ENCODE measurements at places on chromosomes 4 and X.

GRCh38 chrX:40117715-40118285, 20.0 kb upstream of the BCOR start:
- no peak for DNase-seq

DNA sequence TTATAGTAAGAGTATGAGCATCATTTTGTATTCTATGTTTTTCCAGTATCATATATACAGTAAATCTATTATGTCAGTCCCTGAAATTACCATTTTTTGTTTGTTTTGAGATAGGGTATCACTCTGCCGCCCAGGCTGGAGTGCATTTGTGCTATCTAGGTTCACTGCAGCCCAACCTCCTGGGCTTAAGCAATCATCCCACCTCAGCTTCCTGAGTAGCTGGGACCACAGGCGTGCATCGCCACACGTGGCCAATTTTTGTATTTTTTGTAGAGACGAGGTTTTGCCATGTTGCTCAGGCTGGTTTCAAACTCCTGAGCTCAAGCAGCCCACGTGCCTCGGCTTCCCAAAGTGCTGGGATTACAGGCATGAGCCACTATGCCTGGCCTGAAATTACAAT, 85.6 kb downstream of the ZNF330 start:
- DNase-seq, result no peak

GRCh38 chr4:94540476-94540875, 88.7 kb downstream of the PDLIM5 start:
- peak; percentile 82 for DNase-seq

GRCh38 chr4:37388681-37389365, 144.3 kb downstream of the NWD2 start:
- no peak for DNase-seq

GRCh38 chr4:175873707-175874106, 61.6 kb upstream of the GPM6A start:
- DNase-seq, result no peak

DNA sequence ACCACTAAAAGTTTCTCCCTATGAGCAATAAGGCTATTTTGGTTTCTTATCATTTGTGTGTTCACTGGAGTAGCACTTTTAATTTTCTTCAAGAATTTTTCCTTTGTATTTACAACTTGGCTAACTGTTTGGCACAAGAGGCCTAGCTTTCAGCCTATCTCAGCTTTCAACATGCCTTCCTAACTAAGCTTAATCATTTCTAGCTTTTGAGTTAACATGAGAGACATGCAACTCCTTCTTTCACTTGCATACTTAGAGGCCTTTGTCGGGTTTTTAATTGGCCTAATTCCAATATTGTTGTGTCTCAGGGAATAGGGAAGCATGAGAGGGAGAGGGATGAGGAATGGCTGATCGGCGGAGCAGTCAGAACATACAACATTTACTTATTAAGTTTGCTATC, 349.8 kb downstream of the OPHN1 start:
- DNase-seq, result no peak

DNA sequence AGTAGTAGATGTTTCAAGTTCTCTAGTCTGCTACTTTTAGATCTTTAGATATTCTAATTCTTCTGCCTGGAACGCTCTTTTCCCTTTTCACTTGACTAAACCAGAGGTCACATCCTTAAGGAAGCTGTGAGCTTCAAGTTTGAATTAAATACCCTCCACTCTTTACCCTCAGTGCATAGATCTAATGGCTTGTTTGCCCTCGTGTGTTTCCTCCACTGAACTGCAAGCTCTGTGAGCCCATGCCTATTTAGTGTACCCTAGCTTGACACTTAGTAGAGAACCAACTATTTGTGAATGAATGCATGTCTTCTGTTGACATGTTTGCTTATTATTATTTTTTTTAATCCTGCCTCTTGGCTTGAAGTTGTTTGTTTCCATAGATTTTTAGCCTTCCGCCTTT, 138.3 kb downstream of the PDE5A start:
- DNase-seq, result no peak

DNA sequence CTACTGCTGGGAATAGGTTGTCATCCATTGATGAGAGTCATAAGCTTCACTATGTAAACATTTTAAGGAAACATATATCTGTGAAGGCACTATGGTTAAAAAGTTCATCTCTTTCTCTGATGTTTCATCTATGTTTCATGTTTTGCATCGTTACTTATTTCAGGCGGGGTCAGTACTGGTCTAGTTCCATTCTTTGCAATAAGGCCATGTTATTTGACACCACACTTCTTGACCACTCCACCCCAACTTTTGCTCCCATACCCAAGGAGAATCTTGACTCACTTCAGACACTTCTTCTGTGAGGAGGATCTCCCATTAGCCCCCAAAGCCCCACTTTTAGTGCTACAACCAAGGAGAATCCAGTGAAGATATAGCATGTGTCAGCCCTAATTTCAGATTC, 119.4 kb downstream of the GRIA3 start:
- DNase-seq, result no peak

DNA sequence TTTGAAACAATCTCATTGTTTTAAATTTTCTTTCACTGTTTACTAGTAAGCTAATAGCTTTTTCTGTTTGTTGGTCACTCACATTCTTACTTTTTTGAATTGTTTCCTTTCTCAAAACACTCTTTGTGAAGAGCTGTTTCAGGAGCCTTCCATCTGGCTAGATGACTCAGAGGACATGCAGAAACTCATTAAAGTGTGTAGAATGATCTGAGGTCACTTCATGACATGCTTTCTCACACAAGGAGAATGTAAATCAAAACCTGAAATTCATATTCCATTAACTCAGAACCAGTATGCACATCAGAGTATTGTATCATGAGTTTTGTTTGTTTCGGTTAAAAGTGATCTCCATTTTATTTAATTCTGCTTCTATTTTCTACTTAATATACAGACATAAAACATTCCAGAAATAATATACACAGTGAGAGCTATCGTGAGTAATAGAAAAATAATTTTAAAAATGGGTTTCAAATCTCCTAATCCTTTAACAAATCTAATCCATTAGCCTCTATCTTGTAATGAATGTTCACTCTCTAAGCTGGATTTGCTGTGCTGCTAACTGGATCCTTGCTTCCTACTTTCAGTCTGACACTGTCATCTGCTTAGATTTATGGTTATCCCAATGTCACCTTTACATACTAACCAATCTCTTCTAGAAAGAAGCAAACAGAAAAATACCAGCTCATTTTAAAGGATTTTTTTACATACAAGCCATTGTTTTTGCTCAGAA, 449.6 kb downstream of the FSTL5 start:
- peak; percentile 95 for DNase-seq

DNA sequence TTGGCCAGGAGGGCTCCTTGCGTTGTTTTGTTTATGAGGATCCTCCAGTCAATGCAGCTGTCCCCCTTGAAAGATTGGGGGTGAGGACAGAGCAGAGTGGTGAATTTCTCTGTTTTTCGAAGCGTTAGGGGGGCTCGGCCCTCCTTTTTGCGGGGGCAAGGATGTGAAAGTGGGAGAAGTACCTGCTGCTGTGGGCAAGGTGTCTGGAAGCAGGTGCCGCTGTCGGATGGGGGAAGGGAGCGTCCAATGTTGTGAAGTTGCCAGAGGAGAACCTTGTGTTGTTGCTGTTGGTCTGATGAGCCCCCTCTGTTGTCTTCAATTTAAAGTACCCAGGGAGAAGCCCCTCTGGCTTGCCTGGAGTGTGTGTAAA, 613 bp downstream of the GLRB start:
- DNase-seq, result no peak

DNA sequence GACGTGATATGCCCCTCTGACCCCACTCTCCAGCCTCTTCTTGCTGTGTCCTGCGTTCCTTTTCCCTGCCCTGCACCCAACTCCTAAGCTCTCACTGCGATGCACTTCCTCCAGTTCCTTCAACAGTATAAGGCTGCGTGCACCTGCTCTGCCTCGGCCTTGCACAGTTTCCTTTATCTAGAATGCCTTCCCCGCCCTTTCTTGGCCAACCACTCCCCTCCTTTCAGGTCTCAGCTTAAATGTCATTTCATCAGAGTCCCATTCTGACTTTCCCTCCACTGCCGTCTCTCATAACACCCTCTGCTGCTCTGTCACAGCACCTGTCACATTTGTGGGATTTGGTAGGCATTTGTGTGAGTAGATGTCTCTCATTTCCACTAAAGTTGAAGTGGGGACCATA, 58.4 kb upstream of the NEIL3 start:
- DNase-seq, result no peak

DNA sequence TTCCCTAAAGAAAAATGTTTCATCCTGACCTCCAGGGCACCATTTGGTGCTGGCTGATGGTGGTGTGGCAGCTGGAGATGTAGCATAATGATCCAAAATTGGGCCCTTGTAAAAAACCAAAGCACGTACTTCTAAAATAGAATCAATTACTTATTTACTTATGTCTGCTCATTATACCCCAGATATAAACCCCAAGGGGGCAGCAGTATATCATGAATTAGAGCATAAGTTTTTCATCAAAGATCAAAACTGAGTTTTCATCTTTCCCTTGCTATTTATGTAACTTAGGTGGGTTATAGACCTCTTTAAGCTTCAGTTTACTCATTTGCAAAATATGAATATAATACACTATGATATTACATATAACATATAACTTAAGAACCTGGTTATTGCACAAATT, 241.1 kb downstream of the TACR3 start:
- no peak for DNase-seq

- DNase-seq, result no peak
Observed at GRCh38 chr4:125780164-125780563, 465.4 kb downstream of the FAT4 start.
